Activated CD8-positive, alpha-beta memory T cell treated with anti-CD3 and anti-CD28 coated beads for 4 hours (primary cell): ENCODE measurements at places on chromosomes 3 and 15.

- DNase-seq: no peak
Observed at GRCh38 chr15:96052572-96053030, 277.9 kb upstream of the NR2F2 start.

DNA sequence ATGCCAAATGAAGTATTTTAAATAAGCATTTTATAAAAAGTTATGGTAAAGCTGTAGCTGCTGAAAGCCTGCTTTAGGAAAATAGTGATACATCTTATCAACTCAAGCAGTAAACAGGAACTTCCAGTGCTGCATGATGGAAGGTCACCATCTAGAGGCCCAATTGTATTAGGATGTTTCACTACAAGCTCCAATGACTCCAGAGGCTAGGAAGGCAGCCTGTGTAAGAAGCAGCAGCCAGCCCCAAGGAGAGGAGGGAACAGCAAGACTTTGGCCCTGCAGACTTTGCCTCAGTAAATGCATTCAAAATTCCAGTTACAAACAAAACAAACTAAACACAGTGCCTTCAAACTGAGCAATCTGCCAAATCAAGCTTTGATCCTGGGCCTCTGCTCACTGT is 32.1 kb downstream of the ILDR1 start:
- DNase-seq: no peak

GRCh38 chr15:85037641-85038040 is 56.0 kb downstream of the PDE8A start:
- no peak for DNase-seq

DNA sequence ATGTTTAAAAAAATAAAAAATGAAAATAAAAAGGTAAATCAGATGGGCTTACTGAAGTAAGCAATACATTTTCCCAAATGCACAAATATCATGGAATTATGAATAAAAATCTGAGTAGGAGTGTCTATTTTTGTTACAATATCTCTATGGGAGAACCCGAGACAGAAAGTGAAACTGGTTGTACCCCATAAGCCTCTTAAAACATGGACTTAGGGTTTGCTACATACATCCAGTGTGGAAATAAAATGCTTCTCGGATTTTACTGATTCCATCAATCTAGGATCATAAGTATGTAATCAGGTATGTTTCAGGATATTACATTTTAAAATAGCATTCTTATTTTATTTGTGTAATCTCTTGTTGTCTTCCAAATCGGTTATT is 177.8 kb upstream of the CDIN1 start:
- no peak for DNase-seq

GRCh38 chr3:173744479-173744878 is 346.9 kb downstream of the NLGN1 start:
- no peak for DNase-seq

DNA sequence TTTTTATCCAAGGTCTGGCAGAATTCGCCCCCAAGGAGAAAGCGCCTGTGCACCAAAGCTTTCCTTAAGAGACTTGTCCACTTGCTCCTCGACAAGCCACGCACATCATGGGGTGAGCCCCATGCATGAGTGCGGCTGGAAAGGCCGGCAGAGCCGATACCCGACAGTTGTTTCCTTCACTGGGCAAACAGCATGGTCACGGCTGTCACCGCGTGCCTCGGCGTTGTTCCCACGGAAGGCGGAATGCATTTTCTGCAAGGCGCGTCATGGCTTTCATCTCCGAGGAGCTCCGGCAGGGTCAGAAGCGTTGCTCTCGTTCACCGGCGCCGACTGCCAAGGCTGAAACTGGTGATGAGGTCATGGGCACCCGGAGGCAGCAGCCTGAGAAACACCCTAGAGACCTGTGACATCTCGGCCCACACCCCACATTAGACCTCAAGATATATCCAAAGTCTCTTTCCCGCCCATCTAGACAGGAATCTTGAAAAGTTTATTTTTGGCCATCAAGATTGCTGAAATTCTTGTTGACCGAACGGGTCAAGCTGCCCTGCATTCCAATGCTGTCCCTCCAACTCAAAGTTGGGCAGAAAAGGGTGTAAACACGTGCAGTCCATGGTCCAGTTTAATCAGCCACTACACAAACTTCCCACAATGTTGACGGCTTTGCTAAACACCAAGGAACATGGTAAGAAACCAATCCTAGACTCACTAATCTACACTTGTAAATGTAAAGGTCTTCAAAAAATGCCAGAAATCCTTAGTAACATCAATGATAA is 604 bp upstream of the TJP1 start:
- no peak for DNase-seq

DNA sequence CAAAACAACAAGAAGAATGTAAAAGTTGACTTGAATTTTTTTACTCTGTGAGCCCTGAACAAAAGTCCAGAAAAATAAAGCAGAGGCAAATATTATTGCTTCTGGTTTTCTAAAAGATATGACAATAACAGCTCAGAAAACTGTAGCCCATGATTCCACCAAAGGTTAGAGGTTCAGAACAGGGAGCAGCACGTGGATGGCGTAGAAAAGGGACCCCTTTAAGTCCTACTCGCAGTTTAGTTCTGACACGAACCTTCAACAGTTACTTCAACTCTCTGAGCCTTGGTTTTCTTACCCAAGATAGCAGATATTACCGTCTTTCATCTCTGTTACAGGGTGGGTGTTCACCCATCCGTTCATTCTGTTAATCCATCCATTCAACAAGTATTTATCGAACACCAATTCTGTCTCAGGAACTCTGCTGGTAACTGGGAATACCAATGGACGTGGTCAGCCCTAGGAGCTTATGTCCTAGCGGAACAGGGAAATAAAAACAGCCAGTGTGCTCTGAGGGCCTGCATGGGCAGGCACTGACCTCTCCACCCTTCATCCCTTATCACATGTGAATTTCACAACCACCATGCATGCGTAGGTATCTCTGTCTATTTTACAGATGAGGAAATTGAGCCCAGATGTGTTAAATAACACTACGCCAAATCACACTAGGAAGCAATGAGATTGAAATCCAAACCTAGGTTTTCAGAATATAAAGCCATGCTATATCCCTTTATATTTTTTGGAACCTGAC is 274.2 kb upstream of the ICE2 start:
- DNase-seq: no peak

- DNase-seq: no peak
Observed at GRCh38 chr3:194584866-194585265, 48.4 kb downstream of the TMEM44 start.

- DNase-seq: no peak
Observed at GRCh38 chr3:54053211-54053610, 69.1 kb upstream of the CACNA2D3 start.
